ENCODE measurements at places on chromosomes 3 and 15.

DNA sequence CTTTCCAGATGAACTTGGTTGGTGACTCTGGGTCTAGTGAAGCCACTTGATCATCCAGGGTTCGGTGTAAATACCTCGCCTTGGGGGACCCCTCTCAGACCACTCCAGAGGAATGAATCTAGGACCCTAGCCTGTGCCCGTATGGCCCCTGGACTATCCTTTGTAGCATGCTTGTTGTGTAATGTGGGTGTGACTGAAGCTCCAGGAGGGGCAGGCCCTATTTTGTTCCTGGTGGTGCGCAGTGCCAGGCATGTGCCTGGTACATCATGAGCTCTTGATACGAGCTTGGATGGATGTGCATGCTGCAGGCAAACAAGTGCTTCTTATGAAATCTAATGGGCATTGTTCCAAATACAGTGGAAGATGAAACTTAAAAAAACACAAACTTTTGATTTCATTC is 82.8 kb downstream of the EBLN2 start:
- no peak for DNase-seq

DNA sequence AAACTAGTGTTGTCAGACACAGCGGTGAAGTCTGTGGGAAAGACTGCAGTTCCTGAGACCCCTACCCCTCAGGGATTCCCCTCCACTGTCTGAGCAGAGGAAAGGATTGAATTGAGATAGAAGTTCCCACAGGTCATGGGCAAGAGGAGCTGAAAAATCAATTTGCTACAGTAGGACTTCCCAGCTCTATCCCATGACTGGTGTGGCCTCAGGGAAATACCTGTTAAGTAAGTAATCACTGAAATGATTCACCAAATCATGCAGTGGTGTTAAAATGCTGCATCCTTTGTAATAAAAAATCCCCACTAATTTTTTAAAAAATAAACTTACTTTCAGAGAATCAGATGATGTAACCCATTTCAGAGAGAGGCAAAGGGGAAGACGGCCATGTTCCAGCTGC is 45.0 kb upstream of the SPRED1 start:
- no peak for DNase-seq

- DNase-seq = no peak
Observed at GRCh38 chr3:160953686-160954085, 151.5 kb downstream of the B3GALNT1 start.

GRCh38 chr3:170749765-170750477 is 120.1 kb downstream of the RPL22L1 start:
- DNase-seq = no peak

GRCh38 chr3:9808345-9809037 is 1.6 kb upstream of the TTLL3 start:
- DNase-seq = no peak

DNA sequence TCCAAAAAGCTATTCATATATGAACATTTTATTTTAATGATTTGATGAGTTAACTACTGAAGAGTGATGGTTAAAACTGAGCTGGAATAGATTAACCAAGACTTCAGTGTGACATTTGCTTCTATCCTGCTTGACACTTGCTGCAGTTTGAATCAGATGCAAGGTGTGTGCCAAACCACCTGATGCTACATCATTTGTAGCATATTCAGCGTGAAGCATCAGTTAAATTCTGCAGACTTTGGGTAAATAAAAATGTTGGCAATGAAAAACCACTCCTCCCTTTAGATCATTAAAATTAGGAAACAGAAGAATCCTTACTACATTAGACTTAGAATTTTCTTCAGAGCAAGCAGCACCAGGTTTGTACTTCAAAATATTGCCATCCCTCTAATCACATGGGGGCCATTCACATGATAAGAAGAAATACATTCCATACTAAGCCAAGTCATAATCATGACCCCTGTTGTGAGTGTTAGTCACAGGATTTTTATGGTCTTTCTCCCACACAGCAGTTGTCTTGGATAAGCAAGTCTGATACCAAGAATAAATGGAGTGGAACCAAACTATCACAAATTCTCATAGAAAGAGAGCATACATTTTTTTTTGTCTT is 160.7 kb upstream of the TNIK start:
- DNase-seq = no peak

DNA sequence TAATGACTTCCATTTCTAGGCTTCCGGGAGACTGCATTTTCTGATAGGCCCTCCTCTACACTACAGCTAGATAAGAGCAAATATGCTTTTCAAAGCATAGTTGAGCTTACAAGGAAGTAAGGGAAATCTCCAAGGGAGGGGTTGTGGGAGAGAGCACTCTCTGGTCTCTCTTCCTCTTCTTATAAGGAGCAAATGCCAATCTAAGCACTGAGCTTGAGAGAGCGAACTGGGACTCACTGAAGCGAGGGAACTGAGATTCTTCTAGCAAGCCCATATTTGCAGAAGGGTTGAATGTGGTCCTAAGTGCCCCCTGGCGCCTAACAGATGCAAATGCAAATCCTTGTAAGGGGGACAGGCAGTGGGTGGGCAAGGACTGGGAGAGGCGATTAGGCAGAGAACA is 164.8 kb downstream of the ERC2 start:
- DNase-seq = no peak

GRCh38 chr15:95713324-95713723 is 617.2 kb upstream of the NR2F2 start:
- DNase-seq = no peak

Data from left forelimb (tissue), 1 donor.